Activated naive CD8-positive, alpha-beta T cell treated with anti-CD3 and anti-CD28 coated beads for 36 hours (primary cell): ENCODE measurements at places on chromosomes 11 and 22. TPM values are rescaled to one million over a fixed set of nuclear protein-coding genes. Genes with fewer than 3 reads are reported as not detected.

The NCAM1 gene
- not detected for total RNA-seq

The KRTAP5-9 gene
- not detected for total RNA-seq

The FOLR2 gene
- not detected for total RNA-seq

The MRPL21 gene
- total RNA-seq = 118 TPM

The FREY1 gene
- total RNA-seq = 0.80 TPM

The OLFML1 gene
- total RNA-seq = not detected

The TAF6L gene
- total RNA-seq = 22.1 TPM

The CCDC81 gene
- 0.42 TPM for total RNA-seq

The RASSF10 gene
- not detected for total RNA-seq

The GRM5 gene
- not detected for total RNA-seq

The CHRM4 gene
- 0.14 TPM for total RNA-seq

The LRRC55 gene
- total RNA-seq = not detected

The SEPTIN3 gene
- 0.38 TPM for total RNA-seq

The P2RY6 gene
- total RNA-seq = not detected

The ACAT1 gene
- 74.3 TPM for total RNA-seq

The OR8A1 gene
- total RNA-seq = not detected

The TNNT3 gene
- total RNA-seq = 0.54 TPM

The NUDT8 gene
- 31.0 TPM for total RNA-seq

The RAB38 gene
- 21.0 TPM for total RNA-seq

The CCDC73 gene
- total RNA-seq = 0.20 TPM

The OR10A3 gene
- total RNA-seq = not detected

The OR52W1 gene
- not detected for total RNA-seq

The ADORA2A gene
- 45.1 TPM for total RNA-seq

The APOL1 gene
- 19.3 TPM for total RNA-seq

The SCO2 gene
- 6.0 TPM for total RNA-seq

The ADM2 gene
- total RNA-seq = 6.7 TPM

The AIFM3 gene
- not detected for total RNA-seq

The SCGB2A2 gene
- total RNA-seq = not detected

The CD3G gene
- 133 TPM for total RNA-seq

The RAG2 gene
- not detected for total RNA-seq

The HBD gene
- total RNA-seq = not detected

The HBB gene
- total RNA-seq = not detected

The MS4A1 gene
- 7.3 TPM for total RNA-seq
